ENCODE measurements at places on chromosomes 7 and 10.

GRCh38 chr7:13986208-13986607, 3.3 kb downstream of the ETV1 start:
- DNase-seq, result no peak

- no peak for DNase-seq
Observed at GRCh38 chr7:6653071-6654003, 16.2 kb downstream of the ZNF316 start.

DNA sequence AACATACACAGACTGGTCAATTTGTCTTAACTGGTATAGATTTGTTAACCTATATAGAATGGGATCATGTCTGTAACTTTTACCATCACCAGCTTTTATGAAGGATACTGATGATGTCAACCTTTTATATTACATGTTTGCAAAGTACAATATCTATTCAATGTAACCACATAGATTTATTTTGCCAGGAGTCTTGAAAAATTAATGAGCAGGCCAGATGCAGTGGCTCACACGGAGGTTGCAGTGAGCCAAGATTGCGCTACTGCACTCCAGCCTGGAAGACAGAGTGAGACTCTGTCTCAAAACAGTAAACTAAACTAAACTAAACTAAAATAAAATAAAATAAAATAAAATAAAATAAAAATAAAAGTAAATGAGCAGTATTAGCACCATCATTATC, 30.0 kb upstream of the PARD3 start:
- DNase-seq, result no peak

GRCh38 chr10:118383063-118383689, 41.1 kb upstream of the FAM204A start:
- no peak for DNase-seq

- DNase-seq, result no peak
Observed at GRCh38 chr10:86438091-86438749, 71.6 kb upstream of the GRID1 start.

GRCh38 chr10:15188603-15189002, 20.1 kb upstream of the NMT2 start:
- DNase-seq, result no peak

GRCh38 chr7:102044984-102045673, 227.7 kb downstream of the CUX1 start:
- DNase-seq, result no peak

- no peak for DNase-seq
Observed at GRCh38 chr10:118629211-118629610, 33.8 kb upstream of the PRLHR start.

- no peak for DNase-seq
Observed at GRCh38 chr7:153698046-153698445, 354.2 kb upstream of the DPP6 start.

DNA sequence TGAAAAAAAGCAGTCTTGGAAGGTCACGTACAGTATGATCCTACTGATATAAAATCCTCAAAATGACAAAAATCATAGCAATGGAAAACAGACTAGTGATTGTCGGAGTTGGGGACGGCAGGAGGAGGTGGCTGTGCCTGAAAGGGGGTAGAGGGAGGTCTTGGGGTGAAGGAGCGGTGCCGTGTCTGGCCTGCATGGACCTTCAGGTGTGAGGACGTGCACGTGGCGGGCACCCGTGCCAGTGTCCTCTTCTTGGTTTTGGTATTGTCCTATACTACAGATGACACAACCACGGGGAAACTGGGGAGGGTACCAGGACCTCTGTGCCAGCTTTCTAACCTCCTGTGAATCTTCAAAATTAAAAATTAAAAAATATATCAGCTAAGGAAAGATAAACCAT, 73.0 kb downstream of the COBL start:
- no peak for DNase-seq

DNA sequence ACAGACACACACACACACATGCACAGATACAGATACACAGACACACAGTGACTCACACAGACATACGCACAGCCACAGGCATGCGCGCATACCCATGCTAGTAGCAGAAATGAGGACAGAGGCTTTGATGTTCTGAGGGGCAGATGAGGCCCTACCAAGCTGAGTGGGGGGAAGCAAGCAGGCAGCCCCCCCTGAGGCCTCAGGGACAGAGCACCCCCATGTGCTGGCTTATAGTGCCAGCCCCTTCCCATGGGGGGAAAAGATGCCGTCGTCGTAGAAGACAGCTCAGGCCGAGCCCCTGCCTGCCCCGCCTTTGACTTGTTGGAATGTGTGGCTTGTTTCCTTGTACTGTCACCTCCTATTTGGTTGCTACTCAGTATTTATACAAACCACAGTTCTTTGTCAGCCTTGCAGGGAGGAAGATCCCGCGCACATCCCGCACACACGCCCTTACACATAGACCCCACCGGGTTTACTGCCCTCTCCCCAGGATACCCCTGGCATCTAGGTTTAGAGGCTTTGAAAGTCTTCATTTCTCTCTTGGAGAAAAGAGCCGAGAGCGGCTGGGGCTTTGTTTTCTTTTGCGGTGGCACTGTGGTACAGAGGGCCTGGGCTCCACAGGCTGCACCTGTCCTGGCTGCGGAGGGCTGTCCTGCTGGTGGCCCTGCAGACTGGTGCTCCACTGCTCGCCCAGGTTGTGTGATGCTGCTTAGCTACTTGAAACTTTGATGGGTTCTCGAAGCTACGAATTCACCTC, 112.5 kb downstream of the DOCK1 start:
- no peak for DNase-seq

DNA sequence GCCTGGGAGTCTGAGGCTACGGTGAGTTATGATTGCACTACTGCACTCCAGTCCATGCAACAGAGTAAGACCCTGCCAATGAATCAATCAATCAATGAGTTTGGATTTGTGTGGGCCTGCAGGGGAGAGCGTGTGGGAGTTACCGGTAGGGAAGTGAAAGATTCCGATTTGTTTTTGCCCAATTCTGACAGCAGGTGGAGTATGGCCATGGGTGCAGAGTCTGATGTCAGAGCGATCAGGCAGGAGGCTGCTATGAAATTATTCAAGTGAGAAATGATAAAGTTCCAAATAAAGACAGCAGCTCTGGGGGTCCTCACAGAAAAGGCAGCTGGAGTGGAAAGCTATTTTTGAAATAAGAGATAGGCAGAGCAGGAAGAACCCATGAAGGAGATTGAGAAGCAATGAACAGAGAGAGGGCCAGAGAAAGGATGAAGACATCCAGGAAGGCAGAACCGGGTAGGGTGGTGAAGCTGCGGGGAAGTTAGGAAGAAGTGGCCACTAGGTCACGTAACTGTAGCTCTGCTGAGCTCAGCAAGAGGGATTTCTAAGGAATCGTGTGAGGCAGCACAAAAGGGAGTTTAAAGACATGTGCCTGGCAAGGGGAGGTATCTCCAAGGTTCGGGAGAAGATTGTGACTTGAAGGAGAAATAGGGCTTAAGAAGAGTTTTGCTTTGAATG, 93.7 kb upstream of the NMT2 start:
- DNase-seq, result no peak

GRCh38 chr7:105097619-105098018, 83.6 kb downstream of the KMT2E start:
- DNase-seq, result no peak

- DNase-seq, result no peak
Observed at GRCh38 chr7:142383841-142384492, 126.1 kb upstream of the PRSS58 start.

DNA sequence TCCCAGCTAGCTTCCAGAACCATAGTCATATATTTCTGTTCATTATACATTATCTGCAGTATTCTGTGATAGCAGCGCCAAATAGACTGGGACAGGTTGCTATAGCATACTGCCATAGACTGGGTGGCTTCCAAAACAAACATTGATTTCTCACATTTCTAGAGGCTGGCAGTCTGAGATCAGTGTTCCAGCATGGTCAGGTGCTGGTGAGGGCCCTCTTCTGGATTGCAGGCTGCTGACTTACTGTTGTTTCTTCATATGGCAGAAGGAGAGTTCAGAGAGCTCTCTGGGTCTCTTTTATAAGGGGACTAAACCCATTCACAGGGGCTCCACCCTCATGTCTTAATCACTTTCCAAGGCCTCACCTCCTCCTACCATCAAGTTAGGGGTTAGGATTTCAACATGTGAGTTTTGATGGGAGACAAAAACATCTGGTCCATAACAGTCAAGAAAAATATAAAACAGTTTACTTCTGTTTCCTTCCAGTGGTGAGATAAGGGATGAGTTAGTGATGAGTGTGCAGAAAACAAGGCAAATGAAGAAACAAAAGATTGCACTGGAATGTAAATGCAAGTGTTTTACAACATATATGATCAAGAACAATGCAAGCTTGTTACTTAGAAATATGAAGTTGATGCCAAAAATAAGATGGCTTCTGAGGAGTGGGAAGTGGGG, 399.0 kb upstream of the C7orf33 start:
- DNase-seq, result no peak

DNA sequence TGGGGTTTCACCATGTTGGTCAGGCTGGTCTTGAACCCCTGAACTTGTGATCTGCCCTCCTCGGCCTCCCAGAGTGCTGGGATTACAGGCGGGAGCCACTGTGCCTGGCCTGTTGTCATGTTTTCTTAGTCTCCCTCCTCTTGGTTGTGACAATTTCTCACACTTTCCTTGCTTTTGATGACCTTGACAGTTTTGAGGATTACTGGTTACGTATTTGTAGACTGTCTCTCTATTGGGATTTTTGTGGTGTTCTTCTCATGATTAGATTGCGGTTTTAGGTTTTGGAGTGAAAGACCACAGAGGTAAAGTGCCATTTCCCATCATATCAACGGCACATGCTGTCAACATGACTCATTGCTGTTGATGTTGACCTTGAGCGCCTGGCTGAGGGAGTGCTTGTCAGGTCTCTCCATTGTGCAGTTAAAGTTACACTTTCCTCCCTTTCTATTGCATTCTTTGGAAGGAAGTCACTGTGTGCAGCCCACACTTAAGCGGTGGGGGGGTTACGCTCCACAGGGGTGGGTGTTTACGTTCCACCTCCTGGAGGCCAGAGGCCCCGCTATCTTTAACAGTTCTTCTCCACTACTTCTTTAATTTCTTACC, 10.8 kb downstream of the NEURL1 start:
- DNase-seq, result no peak

- DNase-seq, result no peak
Observed at GRCh38 chr7:40551685-40552576, 417.1 kb downstream of the SUGCT start.

- DNase-seq, result no peak
Observed at GRCh38 chr10:9596368-9596920, 1421.2 kb upstream of the CELF2 start.
